Activated CD4-positive, alpha-beta memory T cell treated with anti-CD3 and anti-CD28 coated beads for 36 hours (primary cell): ENCODE measurements at places on chromosomes 1 and 21.
A peak's percentile ranks its signal among the peaks of the same experiment; 100 is the strongest.

GRCh38 chr1:232596666-232597303 is 33.1 kb downstream of the SIPA1L2 start:
- DNase-seq = no peak

DNA sequence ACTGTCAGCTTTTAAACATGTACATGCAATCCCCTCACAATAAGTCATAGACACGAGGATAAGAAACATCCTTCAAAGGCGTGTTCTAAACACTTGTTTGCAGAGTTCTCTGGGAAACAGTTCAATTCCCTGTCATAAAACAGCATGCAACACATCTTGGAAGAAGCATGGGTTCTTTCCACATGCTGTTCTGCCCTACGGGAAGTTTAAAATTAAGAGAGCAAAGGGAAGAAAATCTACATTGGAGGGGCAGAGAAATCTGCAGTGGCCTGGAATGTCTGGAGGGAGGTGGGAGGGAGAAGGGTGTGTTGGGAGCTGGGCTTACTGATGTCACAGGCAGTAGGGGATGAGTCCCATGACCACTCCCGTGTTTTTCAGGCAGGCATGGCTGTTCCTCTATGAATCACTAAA is 98.3 kb upstream of the SLC2A1 start:
- no peak for DNase-seq

GRCh38 chr1:229410692-229411433 is 23.0 kb downstream of the ACTA1 start:
- peak; percentile 40 for DNase-seq

GRCh38 chr1:113416496-113416895 is 26.2 kb downstream of the MAGI3 start:
- DNase-seq = no peak

GRCh38 chr1:214801191-214801590 is 198.2 kb downstream of the CENPF start:
- no peak for DNase-seq

- no peak for DNase-seq
These were observed 21.7 kb downstream of the RHBG start for GRCh38 chr1:156390469-156391365.
